ENCODE measurements at places on chromosomes 7 and 10. TPM values are rescaled to one million over a fixed set of nuclear protein-coding genes. Genes with fewer than 3 reads are reported as not detected.

- H3K27me3 ChIP-seq: no peaks in the 10 kb centered on the region
- DNase-seq: no peak
- no peak overlapping the region for H3K4me3 ChIP-seq
- H3K36me3 ChIP-seq: no peaks in the 10 kb centered on the region
- no peak overlapping the region for H3K27ac ChIP-seq
- no peaks in the 10 kb centered on the region for H3K4me1 ChIP-seq
Observed at GRCh38 chr10:63977329-63977923, 456.2 kb downstream of the REEP3 start.

- no peak for DNase-seq
- H3K4me1 ChIP-seq: peaks cover 3% of the 10 kb centered on the region
- no peaks in the 10 kb centered on the region for H3K27me3 ChIP-seq
- no peak overlapping the region for H3K27ac ChIP-seq
Observed at GRCh38 chr10:62512732-62513475, 138.7 kb downstream of the ZNF365 start.

GRCh38 chr10:131446171-131446570 is 134.7 kb upstream of the TCERG1L start:
- DNase-seq: no peak
- H3K27ac ChIP-seq: no peak overlapping the region
- H3K4me1 ChIP-seq: no peaks in the 10 kb centered on the region

DNA sequence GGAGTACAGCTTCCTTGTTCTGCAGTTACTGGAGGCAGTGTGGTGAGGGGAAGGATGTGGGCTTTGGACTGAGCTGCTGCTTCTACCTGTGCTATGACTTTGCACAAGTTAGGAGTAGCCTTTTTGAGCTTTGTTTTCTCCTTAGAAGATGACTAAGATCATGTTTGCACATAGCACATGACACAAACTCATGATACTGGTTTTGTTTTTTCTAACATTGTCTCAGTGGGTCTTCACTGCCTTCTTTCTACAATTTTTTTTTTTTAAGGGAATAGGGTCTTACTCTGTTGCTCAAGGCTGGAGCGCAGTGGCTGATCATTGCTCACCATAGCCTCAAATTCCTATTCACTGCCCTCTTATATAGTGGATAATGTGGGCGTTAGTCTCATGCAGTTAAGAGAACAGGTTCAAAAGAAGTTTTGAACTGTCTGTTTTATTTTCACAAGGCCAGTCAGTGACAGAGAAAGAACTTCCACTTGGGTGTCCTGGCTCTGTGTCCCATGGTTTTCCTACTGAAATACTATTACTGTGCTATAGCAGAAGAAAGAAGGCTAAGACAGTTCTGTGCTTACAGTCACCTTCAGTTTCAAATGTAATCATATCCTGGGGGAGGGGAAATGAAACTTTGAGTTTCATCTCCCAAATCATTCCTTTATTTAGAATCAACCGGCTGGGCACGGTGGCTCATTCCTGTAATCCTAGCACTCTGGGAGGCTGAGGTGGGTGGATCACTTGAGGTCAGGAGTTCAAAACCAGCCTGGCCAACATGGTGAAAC is 72.0 kb downstream of the KAT6B start:
- no peak overlapping the region for H3K4me3 ChIP-seq
- no peaks in the 10 kb centered on the region for H3K27me3 ChIP-seq
- no peaks in the 10 kb centered on the region for H3K36me3 ChIP-seq
- H3K4me1 ChIP-seq: peaks cover 19% of the 10 kb centered on the region

DNA sequence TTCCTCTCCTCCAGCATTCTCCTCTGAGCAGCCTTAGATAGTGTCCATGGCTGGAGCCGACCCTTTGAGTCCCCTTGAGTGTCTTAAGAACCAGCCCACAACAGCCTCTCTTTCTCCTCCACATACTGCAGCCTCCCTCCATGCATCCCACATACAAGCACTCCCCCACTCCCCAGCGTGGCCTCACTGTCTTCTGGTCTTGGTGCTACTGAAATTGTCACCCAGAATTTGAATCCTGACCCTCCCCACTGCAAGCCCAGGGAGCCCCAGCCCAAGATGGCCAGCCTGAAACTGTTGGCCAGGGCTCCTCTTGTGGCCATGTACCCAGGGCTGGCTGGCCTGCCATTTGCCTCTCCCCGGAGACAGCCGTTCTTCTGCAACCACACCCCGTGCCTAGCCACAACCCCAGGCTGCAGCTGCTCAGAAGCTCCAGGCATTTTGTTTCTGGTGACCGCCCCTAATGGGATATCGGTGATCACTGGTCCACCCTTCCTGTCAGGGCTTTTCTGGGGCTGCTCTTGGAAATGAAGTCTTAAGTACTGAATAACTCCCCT is 18.8 kb upstream of the SH2D4B start:
- no peaks in the 10 kb centered on the region for H3K27me3 ChIP-seq
- peak overlapping the region; percentile 38 for H3K27ac ChIP-seq
- H3K4me1 ChIP-seq: peaks cover 41% of the 10 kb centered on the region
- H3K36me3 ChIP-seq: peaks cover 72% of the 10 kb centered on the region

GRCh38 chr7:158123214-158123613 is 464.4 kb downstream of the PTPRN2 start:
- H3K4me1 ChIP-seq: no peaks in the 10 kb centered on the region
- no peak overlapping the region for H3K4me3 ChIP-seq
- no peaks in the 10 kb centered on the region for H3K27me3 ChIP-seq
- H3K27ac ChIP-seq: no peak overlapping the region
- H3K36me3 ChIP-seq: no peaks in the 10 kb centered on the region

- peak overlapping the region; percentile 75 for H3K4me3 ChIP-seq
- no peaks in the 10 kb centered on the region for H3K27me3 ChIP-seq
- no peaks in the 10 kb centered on the region for H3K36me3 ChIP-seq
Observed at GRCh38 chr7:141700848-141701371, 1.1 kb downstream of the DENND11 start.

GRCh38 chr7:57305192-57305748 is 144.7 kb upstream of the ZNF716 start:
- no peaks in the 10 kb centered on the region for H3K4me1 ChIP-seq
- no peak overlapping the region for H3K4me3 ChIP-seq
- H3K27me3 ChIP-seq: no peaks in the 10 kb centered on the region
- DNase-seq: no peak
- no peak overlapping the region for H3K27ac ChIP-seq
- no peaks in the 10 kb centered on the region for H3K36me3 ChIP-seq

DNA sequence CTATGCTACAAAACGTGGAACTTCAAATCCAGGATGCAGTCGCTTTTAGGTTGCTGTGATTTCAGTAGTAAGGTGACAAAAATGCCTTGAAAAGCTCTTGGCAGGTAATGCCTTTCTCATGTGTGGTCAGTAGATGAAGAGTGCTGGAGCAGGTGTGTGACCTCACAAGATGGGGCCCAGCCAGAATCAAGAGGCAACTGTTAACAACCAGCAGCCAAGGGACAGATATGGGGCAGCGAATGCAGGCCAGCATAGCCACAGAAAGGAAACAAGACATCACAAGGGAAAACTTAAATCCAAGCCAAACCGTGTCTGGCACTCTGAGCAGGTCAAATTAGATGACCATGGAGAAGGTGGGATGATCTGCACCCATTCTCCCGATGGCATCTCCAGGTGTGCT is 12.3 kb downstream of the HUS1 start:
- H3K4me1 ChIP-seq: no peaks in the 10 kb centered on the region
- H3K4me3 ChIP-seq: no peak overlapping the region
- no peaks in the 10 kb centered on the region for H3K27me3 ChIP-seq

GRCh38 chr7:128672927-128673517 is 930 bp downstream of the GARIN1A start:
- no peak overlapping the region for H3K4me3 ChIP-seq
- H3K27me3 ChIP-seq: no peaks in the 10 kb centered on the region
- no peaks in the 10 kb centered on the region for H3K36me3 ChIP-seq
- H3K4me1 ChIP-seq: no peaks in the 10 kb centered on the region
- H3K27ac ChIP-seq: no peak overlapping the region

DNA sequence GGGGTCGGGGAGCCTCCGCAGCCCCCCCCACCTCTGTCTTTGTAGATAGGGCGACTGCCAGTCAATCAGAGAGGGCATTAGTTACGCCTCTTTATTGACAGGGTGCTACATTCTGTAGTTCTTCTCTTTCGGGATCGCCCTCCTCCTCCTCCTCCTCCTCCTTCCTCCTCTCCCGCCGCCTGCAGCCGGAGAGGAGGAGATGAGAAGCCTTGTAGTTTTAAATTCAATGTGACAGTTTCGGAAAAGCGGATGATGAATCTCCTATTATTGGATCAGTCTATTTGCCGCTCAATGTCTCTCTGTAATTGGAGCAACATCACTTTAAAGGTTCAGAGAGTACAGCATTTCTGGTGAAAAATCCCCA is 587 bp upstream of the UNCX start:
- H3K27me3 ChIP-seq: peaks cover 89% of the 10 kb centered on the region
- no peak overlapping the region for H3K4me3 ChIP-seq
- H3K36me3 ChIP-seq: no peaks in the 10 kb centered on the region
- no peak for DNase-seq
- no peak overlapping the region for H3K27ac ChIP-seq

DNA sequence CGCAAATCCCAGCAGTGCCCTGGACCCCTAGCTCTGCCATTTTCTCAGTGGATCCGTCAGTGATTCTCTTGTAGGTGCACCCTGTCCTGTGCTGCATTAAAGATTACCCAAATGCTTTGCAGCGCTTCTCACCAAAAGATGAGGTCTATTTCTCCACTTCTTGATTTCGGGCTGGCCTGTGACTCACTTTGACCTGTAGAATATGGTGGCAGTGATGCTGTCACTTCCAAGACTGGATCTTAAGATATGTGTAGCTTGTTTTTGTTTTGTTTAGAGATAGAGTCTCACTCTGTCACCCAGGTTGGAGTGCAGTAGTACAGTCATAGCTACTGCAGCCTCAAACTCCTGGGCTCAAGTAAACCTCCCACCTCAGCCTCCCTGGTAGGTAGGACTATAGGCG is 37.0 kb upstream of the ZMIZ1 start:
- H3K4me3 ChIP-seq: no peak overlapping the region
- no peak for DNase-seq
- no peaks in the 10 kb centered on the region for H3K4me1 ChIP-seq
- H3K27ac ChIP-seq: no peak overlapping the region
- H3K36me3 ChIP-seq: no peaks in the 10 kb centered on the region

DNA sequence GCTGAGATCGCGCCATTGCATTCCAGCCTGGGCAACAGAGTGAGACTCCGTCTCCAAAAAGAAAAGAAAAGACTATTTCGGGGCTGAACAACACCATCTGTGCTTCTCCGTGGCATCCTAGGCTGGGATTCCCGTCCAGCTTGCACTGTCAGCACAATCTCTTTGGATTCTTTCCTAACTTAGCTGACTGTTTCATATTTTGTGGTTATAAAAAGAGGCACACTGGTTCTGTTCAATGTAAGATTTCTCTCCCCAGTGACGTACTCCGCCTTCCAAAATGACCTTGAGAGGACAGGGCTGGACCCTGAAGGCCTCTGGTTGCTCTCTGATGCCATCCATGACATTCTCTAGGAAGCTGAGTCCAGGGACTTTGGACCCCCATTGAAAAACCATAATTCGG is 8.8 kb downstream of the ZNHIT1 start:
- H3K4me1 ChIP-seq: peaks cover 12% of the 10 kb centered on the region
- H3K36me3 ChIP-seq: peaks cover 5% of the 10 kb centered on the region
- DNase-seq: no peak
- no peaks in the 10 kb centered on the region for H3K27me3 ChIP-seq
- no peak overlapping the region for H3K27ac ChIP-seq

DNA sequence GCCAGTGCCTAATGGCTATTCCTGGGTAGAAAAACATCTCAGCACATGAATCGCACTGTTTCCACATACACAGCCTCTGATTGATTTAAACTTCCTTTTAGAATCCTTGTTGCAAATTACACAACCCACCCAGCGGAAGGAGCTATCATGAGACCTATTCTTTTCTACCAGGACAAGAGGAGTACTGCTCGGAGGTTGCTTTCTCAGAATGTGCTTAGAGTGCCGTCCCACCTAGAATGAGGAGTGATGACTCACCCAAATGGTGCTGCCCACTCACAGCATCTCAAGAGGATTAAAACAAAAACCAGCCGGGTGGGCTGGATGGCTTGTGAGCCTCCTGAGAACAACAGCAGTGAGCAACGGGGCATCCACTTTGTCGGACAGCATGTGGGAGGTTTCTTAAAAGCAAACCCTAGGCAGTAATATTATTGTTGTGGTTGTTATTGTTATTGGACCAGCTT is 128.9 kb downstream of the DGKI start:
- H3K4me3 ChIP-seq: no peak overlapping the region
- H3K27me3 ChIP-seq: no peaks in the 10 kb centered on the region
- no peaks in the 10 kb centered on the region for H3K4me1 ChIP-seq

GRCh38 chr10:104690959-104691358 is 49.9 kb downstream of the SORCS3 start:
- H3K36me3 ChIP-seq: no peaks in the 10 kb centered on the region
- H3K4me3 ChIP-seq: no peak overlapping the region
- H3K4me1 ChIP-seq: no peaks in the 10 kb centered on the region
- H3K27me3 ChIP-seq: peaks cover 3% of the 10 kb centered on the region

DNA sequence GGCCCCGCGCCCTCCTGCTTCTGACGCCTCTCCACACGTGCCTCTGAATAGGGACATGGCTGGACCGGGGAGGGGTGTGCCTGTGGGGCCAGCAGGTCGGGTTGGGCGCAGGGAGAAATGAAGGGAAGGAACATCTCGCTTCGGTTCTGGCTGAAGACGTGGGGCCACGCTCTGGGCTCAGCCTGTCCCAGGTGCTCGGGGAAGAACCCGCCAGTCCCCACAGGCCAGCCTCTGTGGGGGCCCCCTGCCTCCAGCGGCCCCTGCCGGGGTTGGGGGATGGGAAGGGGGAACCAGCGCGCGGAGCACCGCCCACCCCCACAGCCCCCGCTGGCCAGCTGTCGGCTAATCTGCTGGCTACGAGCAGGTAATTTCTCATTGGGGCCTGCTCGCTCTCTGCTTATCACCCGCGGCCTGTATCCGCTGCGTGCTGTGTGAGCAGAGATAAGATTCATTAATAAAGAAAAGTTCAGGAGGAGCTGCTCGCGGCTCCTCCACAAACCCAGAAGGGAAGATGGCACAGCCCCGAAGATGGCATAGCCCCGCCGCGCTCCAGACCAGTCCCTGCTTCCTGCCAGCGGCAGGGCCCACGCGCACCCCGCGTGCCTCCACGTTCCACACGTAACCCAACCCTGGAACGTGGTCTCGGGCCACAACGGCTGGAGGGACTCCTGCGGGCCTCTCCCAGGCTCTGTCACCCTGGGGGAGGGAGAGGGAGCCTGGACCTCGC is 186.2 kb downstream of the ELFN1 start:
- no peaks in the 10 kb centered on the region for H3K36me3 ChIP-seq
- no peak overlapping the region for H3K4me3 ChIP-seq
- H3K4me1 ChIP-seq: no peaks in the 10 kb centered on the region
- peak; percentile 18 for DNase-seq

DNA sequence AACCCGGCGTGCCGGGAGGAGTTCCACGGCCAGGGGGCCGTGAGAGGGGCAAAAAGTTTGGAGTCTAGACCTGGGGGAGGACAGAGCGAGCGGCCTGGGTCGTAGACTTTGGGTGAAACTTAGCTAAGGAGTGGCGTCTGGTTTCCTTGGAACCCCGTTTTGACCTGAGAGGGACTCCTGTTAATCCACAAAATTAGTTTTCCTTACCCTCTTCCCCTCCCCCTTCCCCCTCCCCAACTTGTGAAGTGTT is 574 bp downstream of the MARCHF5 start:
- H3K4me1 ChIP-seq: peaks cover 2% of the 10 kb centered on the region
- H3K36me3 ChIP-seq: peaks cover 10% of the 10 kb centered on the region
- H3K4me3 ChIP-seq: peak overlapping the region; percentile 98
- H3K27me3 ChIP-seq: no peaks in the 10 kb centered on the region
- DNase-seq: no peak

The PHYH gene
- 181 TPM for total RNA-seq

The CYP2C9 gene
- not detected for total RNA-seq

The MAGI2 gene
- total RNA-seq: 2.2 TPM

The SLC26A4 gene
- total RNA-seq: 0.42 TPM

The KCNIP2 gene
- 87.1 TPM for total RNA-seq

The PNLIP gene
- 1.6 TPM for total RNA-seq

The METTL27 gene
- 1.8 TPM for total RNA-seq

The INMT gene
- 11.7 TPM for total RNA-seq

The OIT3 gene
- total RNA-seq: not detected

The ITPRID1 gene
- not detected for total RNA-seq

The ABCC2 gene
- total RNA-seq: 0.19 TPM

Measured in heart left ventricle (tissue), 16 donors.